ENCODE measurements at places on chromosomes 7 and 10. TPM values are rescaled to one million over a fixed set of nuclear protein-coding genes. Genes with fewer than 3 reads are reported as not detected.

Gene LFNG
- polyA plus RNA-seq: 19.7 TPM

- DNase-seq: no peak
Measured at GRCh38 chr10:61337741-61338140, 115.4 kb downstream of the TMEM26 start.

Gene ADARB2
- polyA plus RNA-seq: 0.16 TPM

DNA sequence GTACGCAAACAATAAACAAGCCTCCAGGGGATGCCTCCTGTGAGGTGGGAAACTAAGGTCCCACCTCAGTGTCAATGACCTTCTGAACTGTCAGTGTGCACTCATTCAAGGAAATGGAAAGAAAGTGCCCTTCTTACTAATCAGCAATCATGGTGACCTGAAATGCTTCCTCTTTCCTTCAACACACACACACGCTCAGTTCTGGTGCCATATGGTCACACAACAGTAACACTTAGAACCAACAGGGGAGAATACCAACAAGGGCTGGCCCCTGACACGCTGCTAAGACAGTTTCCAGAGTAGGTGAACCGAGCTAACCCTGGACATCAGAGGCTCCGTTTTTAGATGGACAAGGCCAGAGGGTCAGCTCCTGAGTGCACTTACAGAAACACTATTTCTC is 42.1 kb upstream of the EFCAB10 start:
- no peak for DNase-seq

Gene HOXA7
- polyA plus RNA-seq: 19.1 TPM

DNA sequence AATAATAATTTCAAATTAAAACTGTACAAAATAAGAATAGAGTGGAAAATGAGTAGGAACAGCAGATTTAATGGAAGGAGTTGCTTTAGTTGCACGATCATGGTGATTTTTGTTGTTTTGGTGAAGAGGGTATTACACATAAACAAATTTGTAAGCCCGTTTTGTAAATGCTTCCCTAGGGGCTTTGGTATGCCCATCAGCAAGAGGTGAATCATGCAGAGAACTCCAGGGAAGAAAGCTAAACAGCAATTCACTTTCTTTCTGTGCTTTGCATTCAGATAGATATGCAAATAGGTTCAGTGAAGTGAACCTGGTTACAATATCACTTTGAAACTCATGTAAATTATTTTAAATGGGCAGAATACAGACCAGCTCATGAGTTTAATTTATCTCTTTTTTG is 422.2 kb upstream of the MTPN start:
- no peak for DNase-seq

Gene MGMT
- 13.9 TPM for polyA plus RNA-seq

DNA sequence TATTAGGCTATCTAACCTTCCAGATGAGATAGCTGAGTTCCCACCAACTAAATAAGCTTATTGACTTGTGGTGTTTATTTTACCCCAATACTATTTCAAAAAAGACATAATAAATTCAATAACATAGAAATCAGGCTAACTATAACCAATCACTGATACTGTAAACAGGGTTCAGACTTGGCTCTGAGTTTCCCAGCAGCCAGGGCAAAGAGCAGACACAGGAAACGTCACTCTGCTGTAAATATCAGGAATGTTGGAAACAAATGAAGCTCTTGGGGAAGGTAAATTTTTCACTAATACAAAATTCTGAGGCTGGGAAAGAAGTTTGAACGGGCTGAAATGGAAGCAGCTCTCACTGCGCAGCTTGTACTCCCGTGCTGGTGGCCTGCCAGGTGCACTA is 114.6 kb downstream of the GALNT11 start:
- no peak for DNase-seq

DNA sequence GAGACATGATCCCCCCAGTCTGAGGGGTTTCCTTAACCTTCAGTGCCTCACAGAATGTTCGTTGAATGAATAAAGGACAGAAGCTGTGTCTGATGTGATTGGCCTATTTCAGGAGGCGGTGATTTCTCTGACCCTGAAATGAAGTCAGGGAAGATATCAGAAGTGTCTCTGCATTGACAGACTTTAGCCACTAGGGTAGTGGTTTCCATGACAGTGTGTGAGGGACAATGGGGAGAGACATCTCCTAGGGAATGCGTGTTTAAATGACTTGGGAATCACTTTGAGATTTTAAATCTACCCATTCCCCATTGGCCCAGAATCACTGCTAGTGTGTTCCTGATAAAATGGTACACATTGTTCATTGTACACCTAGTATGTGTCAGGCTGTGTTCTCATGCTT is 132.0 kb downstream of the CFAP58 start:
- DNase-seq: no peak

Gene CASP2
- 20.3 TPM for polyA plus RNA-seq

DNA sequence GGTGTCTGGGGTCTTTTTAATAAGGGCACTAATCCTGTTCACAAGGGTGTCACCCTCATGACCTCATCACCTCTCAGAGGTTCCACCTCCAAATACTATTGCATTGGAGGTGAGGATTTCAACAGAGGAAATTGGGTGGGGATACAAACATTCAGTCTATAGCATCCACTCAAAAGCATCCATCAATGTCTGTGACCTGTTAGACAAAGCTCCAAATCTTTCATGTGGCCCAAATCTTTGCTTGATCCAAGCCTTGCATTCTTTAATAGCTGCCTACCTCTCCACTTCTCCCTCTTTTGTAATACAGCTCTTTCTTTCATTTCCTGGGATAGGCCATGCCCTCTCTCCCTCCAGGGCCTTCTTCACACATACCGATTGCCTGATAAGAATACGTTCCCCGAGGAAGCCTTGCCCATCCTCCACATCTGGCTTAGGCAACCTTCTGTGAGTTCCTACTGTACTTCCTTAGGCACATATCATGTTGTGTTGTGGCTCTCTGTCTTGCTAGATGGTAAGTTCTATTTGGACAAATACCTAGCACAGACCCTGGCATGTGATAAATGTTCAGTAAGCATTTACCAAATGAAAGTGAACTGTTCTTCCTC is 66.1 kb downstream of the CREM start:
- no peak for DNase-seq

DNA sequence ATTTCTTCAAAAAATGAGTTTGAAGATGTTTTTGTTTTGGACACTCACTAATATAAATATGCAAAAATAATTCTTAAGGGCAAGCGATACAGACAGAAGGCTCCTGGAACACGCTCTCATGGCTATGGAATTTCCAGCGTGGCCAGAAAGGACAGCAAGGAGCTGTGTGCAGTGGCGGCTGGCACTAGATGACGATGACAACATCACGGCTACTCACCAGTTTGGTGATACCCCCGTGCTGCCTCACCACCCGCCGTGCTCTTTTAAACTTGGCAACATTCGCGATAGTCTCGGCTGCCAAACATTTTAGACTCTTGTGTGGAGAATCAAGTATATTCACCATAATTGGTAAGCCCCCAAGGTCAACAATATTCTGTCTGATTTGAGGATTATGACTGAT is 54.9 kb downstream of the ODAD2 start:
- DNase-seq: no peak

Gene SPDYE2
- polyA plus RNA-seq: 7.4 TPM

GRCh38 chr7:88291398-88292173 is 15.1 kb downstream of the STEAP4 start:
- DNase-seq: no peak

Gene VIPR2
- polyA plus RNA-seq: 9.4 TPM

DNA sequence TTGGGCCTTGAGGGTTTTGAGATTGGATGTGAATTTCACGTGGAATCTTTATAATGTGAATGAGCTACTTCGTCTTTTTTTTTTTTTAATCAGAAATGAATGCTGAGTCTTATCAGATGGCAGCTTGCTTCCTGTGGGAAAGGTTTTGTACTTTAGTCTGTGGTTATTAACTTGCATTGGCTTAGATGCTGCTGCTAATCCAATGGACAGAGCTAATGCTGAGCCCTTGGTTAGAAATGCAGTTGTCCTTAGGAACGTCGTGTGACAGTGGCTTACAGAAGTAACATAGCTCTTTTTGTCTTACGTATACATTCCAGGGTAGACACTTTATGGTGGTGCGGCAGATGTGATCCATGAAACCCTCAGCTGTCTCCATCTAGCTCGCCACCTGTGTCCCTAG is 32.8 kb downstream of the ADCY1 start:
- DNase-seq: no peak

- DNase-seq: no peak
Measured at GRCh38 chr10:103582331-103583123, 89.0 kb downstream of the NEURL1 start.

Gene CASTOR2
- polyA plus RNA-seq: 15.9 TPM

DNA sequence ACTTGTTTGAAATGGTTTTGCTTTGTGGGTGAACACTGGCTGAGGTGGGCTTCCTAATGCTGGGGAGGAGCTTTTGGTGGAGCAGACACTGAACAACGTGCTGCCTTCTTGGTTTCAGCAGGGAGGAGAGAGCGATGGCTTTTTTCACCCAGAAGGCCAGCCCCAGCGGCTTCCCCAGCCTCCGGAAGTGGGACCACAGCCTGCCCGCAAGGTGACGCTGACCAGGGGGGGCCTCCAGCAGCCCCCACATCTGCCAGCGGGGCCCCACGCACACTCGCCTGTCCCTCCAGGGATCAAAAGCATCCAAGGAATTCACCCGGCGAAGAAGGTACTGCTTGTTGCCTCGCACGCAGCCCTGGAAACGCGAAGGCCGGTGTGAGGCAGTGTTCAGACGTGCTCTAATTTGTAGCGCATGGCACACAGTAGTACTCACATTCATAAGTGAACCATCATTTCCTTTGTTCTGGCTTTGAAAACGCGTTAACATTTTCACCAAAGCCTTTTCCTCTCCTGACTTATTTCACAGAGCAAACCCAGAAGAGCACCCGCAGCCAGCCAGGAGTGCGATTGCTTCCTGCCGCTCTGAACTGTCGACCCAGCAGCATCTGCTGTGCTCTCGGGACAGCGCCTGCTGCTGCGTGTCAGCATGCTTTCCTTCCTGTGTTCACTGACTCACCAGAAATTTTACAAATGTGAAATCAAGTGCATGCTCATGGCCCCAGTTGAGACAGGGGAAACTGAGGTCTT is 48.4 kb downstream of the SHH start:
- no peak for DNase-seq

Gene RBM48
- polyA plus RNA-seq: 13.8 TPM

- DNase-seq: peak; percentile 73
Measured at GRCh38 chr7:100827330-100828226, at the start of gene EPHB4. Gene EPHB4, minus strand, starts transcription at chr7:100827523. Its CDS starts 493 bp downstream, at chr7:100827030.

Gene COX15
- 29.8 TPM for polyA plus RNA-seq

- DNase-seq: no peak
Measured at GRCh38 chr7:3266240-3266639, 34.8 kb upstream of the SDK1 start.

Gene TYW1B
- polyA plus RNA-seq: 6.0 TPM

DNA sequence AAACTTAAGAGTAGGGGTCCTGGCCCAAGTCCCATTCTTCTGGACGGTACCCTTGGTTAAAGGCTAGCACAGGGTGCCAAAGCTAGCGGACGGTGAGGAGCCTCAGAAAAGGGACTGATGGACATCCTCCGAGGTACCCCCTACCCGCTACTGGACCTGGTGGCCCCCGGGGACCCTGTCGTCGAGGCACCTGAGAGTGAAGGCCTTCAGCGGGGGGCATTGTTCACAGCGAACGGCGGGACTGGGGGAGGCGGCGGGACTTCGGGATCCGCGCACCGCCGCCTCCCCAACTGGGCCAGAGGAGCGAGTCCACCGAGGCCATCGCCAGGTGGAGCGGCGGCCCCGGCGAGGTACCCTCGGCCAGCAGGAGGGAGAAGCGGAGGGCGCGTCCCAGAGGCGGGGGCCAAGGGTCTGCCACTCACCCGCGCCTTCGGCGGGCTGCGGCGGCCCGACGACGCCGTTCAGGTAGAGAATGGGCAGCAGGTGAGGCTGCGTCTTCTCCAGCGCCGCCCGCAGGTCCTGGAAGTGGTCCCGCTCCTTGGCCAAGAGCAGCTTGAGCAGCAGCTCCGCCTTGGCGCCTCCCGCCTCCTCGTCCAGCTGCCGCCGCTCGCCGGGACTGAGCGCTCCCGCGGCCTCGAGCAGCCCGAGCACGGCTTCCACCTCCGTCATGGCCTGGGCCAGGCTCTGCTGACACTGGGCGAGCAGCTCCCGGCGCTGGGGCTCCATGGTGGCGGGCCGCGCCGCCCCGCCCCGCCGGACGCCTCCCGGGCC is 575 bp downstream of the DLG5 start:
- DNase-seq: no peak

GRCh38 chr10:131093795-131094366 is 217.6 kb downstream of the TCERG1L start:
- DNase-seq: no peak

- no peak for DNase-seq
Measured at GRCh38 chr10:114208351-114208750, 29.2 kb downstream of the TDRD1 start.

DNA sequence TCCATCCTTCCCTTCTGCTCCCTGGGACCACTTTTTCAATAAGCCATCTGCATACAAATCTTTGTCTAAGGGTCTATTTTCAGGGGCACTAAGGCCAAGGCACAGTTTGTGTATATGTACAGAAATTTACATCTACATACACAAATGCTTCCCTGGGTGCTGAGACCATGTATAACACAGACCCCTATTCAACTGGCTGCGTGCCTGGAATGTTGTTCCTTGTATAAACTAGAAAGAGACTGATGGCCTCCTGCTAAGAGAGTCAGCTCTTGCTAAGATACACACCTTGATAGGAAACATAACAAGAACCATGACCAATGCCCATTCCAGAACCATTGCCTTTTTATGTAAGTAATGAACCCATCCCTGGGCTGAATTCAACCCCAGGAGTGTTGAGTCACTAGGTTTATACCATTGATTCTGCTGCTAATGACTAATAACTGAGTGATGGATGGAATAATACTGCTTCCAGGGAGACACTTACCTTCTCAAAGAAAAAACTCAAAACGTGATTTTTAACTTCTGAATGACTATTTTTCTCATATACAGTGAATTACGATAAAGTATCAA is 290.7 kb downstream of the FGFR2 start:
- no peak for DNase-seq

GRCh38 chr10:109974504-109975191 is 33.1 kb upstream of the ADD3 start:
- no peak for DNase-seq

Measured in forelimb muscle (tissue), 1 donor.